ENCODE measurements at places on chromosomes 7 and 10.
A peak's percentile ranks its signal among the peaks of the same experiment; 100 is the strongest.

GRCh38 chr10:115830265-115830970, 442.6 kb downstream of the GFRA1 start:
- peak; percentile 77 for DNase-seq

GRCh38 chr10:100970076-100970913, 991 bp downstream of the SEMA4G start:
- DNase-seq = no peak

GRCh38 chr7:2990949-2991470, 52.7 kb downstream of the CARD11 start:
- no peak for DNase-seq

- DNase-seq = peak; percentile 85
These were observed 32.7 kb upstream of the ZNF438 start for GRCh38 chr10:31064348-31064747.

DNA sequence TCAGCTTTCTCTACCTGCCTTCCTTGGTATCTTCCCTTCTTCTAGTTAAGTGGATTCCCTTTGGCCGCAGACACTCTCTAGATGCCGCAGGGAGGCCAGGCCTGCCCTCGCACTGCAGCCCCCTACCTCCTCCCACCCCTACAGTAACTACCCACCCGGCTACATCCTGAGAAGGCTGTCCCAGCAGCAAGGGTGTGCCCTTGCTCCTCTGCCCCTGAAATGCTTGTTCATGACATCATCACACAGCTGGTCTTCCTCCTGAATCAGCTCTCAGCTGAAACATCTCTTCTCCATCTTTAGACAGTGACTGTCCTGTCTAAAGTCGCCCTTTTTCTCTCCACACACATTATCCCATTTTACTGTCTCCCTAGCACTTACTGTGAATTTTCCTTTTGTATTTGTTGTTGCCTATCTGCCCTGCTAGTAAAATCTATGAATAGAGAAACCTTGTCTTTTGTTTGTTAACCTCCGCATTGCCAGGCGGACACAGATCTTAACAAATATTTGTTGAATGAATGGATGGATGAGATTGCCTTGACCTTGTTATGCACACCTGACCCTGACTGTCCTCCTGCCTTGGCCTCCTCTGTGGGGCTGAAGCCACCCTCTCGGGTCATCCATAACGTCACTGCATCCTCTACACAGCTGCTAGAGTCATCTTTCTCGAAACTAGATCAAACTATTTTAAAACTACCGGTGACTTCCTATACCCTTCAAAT, 108.9 kb upstream of the GATA3 start:
- peak; percentile 33 for DNase-seq

DNA sequence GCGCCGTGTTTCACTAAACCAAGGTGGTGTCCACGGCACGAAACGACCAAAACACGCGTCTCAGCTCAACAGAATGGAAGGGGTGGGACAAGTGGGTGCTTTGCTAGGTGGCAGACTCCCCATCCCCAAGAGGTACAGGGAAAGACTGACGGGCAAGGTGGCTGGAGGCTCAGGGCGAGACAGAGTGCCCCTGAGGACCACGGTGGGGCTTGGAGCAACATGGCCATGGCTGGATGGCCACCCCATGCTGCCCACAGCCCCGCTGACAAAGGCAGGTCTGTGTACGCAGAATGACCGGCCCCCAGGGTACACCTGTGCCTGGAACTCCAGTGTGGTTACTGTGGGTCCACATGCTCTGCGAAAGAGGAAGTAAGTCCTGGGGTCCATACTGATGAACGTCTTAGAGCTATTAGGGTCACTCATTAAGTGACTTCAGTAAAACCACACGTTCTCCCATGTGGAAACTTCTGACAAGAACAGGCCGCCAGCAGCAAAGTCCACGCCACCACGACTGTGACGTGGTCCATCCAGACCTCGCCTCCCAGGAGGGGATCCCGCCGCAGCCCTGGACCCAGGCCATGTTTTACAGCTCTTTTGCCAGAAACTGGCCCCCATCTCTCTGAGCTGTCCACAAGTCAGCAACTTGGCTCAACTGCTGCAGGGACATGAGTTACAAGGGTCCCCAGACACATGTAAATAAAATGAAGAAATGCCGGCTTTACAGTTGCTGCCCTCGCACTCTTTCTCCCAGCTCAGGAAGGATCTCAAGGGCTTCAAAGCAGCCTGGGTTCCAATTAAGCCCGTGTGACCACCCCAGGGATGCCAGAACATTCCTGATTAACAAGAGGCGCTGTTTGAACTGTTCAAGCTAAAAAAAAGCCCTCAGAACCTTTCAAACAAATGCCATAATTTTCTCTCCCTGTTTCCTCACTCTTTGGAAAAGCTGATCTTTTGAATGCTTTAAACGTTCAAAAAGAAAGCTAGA, 66.8 kb downstream of the MAD1L1 start:
- DNase-seq = no peak

- DNase-seq = peak; percentile 5
These were observed 89.6 kb upstream of the IFRD1 start for GRCh38 chr7:112360681-112361080.

DNA sequence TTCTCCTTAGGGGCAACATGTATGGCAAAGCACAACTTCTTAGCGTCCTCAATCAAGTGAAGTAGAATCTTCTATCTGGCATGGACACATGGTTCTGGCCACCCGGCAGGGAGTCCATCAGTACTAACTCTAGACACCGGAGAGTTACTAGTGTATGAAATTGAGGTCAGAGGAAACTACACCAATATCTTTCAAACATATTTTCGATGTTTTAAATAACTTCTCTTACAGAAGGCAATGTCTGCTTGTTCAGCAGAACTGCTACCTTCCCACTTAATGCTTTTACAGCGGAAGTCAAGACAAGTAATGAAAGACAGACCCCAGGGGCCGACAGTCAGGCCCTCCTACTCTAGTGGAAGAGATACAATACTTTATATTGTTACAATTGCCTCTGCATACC, 89.9 kb downstream of the RNF216 start:
- DNase-seq = peak; percentile 42

GRCh38 chr10:4981722-4982471, 18.7 kb downstream of the AKR1C1 start:
- peak; percentile 12 for DNase-seq

DNA sequence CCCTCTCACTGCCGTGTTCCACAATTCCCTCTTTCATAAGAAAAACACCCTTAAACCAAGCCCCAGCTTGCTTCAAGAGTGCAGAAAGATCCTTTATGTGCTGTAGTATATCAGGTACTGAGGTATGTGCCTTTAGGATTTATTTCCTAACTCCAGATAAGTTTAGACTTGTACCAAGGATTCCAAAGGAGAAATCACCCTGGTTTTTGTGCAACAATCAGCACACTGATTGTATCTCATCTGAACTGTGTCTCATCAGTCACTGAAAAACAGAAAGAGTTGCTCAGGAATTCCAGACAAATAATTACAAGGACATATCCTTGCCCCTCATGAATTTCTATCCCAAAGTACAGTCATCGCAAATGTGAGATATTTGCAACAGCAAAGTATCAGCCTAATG, 77.2 kb upstream of the PTPRZ1 start:
- no peak for DNase-seq

- peak; percentile 89 for DNase-seq
These were observed 583.5 kb upstream of the SEMA3D start for GRCh38 chr7:85770332-85770731.

DNA sequence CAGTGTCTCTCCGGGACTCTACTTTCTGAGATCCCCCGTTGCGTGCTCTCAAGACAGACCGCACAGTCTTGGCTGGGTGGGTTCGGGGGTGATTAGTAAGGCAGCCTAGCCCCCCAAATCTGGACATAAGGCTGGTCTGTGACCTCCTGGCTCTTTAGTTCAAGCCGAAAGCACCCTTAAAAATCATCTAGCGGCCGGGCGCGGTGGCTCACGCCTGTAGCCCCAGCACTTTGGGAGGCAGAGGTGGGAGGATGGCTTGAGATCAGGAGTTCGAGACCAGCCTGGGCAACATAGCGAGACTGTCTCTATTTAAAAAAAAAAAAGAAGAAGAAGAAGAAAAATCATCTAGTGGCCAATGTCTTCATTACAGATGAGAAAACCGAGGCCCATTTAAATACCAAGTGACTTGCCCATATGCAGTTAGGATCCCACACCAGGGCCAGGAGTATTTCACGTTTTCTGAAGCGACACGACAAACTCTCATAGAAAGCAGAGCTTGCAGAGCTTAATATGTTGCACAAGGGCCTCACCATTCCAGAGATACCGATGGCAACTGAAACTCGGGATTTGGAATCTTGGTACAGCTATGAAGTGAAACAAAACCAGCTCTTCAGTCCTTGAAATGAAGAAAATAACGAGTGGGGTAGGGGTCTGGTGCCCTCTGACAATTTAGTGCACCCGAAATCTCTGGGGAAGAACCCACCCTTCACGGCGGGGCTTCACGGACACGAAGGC, 703 bp upstream of the HILPDA start:
- peak; percentile 74 for DNase-seq

DNA sequence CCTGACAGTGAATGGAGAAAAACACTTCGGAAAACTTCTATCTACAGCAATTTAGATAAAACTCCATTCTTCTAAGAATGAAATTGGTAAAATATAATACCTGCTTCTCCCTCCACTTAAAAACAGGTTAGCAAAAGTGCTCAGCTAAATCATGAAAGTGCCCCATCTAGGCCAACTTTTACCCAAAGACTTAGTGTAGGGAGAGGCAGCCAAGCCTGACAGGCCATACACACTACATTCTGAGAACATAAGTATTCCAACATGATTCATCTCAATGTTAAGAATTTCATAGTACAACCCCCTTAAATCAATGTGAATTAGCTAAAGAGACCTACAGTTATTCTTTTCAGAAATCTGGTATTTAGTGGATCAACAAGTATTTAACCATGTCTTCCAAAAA, 7.2 kb downstream of the FAM3C start:
- no peak for DNase-seq

- DNase-seq = no peak
These were observed 62.3 kb upstream of the ARHGAP12 start for GRCh38 chr10:31990937-31991336.

GRCh38 chr10:62817121-62817765, 1.1 kb upstream of the EGR2 start:
- DNase-seq = peak; percentile 48

DNA sequence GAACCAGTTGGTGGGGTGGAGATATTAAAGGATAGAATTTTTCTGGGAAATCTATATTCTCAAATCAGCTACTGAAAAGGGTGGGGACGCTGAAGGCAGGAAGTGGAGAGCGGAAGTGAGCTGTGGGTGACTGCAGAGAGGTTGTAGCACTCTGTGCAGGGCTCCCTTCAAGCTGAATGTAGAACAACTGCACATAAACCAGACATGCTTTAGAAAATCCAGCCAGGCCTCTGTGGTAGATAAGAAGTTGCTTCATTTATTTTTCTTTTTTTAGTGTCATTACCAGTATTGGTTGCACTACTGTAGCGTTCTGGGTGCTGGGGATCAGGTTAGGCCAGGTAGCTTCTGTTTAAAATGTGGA, 127.8 kb downstream of the CELF2 start:
- DNase-seq = no peak

- DNase-seq = no peak
These were observed 96.1 kb upstream of the PLXNA4 start for GRCh38 chr7:132672200-132672990.

DNA sequence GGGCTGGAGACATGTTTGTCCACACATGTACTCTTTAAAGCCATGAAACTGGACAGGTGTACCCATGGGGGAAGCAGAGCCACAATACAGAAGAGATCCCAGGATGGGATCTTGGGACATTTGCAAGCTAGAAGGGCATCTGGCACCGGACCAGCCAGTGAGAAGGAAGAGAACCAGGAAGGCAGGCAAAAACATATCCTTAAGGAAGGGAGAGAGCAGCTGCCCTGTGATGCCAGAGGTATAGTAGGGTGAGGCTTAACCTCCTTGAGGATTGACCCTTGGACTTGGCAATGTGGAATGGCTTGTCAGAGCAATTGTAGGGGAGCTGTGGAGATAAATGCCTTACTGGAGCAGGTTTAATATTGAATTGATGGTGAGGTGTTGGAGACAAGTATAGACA, 17.9 kb upstream of the SUV39H2 start:
- DNase-seq = no peak

GRCh38 chr7:137655804-137656203, 191.0 kb downstream of the DGKI start:
- no peak for DNase-seq

- peak; percentile 93 for DNase-seq
These were observed 32.0 kb downstream of the CUL2 start for GRCh38 chr10:35058134-35058533.

GRCh38 chr7:100808354-100808875, 18.9 kb downstream of the EPHB4 start:
- DNase-seq = no peak

DNA sequence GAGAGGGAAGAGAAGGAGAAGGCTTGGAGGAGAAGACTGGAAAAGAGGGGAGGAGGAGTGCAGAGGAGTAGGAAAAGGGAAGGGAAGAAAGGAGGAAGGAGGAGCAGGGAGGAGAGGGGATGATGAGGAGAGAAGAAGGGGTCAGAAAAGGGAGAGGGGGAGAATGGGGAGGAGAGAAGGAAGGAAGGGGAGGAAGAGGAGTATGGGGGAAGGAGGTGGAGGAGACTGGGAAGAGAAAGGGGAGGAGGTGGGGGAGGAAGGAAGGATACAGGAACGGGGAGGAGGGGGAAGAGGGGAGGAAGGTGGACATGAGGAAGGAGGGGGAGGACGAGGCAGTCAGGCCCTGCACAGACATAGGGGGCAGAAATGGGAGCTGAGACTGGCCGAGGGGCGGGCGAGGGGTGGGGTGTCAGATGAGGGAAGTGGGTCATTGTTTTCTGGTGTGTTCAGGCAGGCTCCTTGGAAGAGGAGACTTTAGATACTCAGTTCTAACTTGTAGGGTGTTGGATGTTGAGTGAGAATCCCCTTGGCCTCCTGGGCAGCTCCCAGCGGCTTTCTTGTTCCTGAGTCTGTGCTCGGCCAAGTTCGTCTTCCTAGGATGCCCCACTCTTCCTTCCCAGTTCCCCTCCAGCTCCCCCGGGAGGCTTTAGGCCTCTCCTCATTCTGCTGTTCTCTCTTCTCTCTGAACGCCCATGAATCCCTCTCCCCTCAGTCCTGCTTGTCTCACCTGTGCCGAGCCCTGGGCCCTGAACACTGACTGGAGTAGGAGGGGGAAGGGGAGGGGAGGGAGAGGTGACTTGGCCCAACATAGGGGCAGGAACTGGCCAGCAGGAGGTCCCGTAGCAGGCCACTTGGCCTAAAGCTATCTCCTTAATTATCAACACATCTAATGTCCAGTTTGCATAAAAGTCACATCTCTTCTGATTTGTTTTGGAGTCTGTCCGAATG, 12.8 kb upstream of the CRHR2 start:
- DNase-seq = no peak

- no peak for DNase-seq
These were observed 421.5 kb downstream of the GPAM start for GRCh38 chr10:111762114-111762513.

- DNase-seq = no peak
These were observed 86.7 kb upstream of the IL6 start for GRCh38 chr7:22640269-22640668.
